Activated T-cell treated with anti-CD3 and anti-CD28 coated beads, Interleukin-2, amount 50 U/mL, for 72 hours (primary cell): ENCODE measurements at places on chromosomes 11 and 22.

- DNase-seq = no peak
These were observed 106.7 kb downstream of the APIP start for GRCh38 chr11:34809191-34810106.

- DNase-seq = no peak
These were observed 50.7 kb upstream of the LIN7C start for GRCh38 chr11:27557226-27557625.

GRCh38 chr11:95559899-95560298 lies 229.7 kb downstream of the FAM76B start:
- no peak for DNase-seq

GRCh38 chr11:26953770-26954392 lies 40.0 kb upstream of the FIBIN start:
- no peak for DNase-seq

GRCh38 chr22:31923747-31924146 lies 20.6 kb upstream of the YWHAH start:
- DNase-seq = no peak
